ENCODE measurements at places on chromosomes 12 and 14. TPM values are rescaled to one million over a fixed set of nuclear protein-coding genes. Genes with fewer than 3 reads are reported as not detected.

The PRH2 gene
- total RNA-seq: not detected

The FGF23 gene
- not detected for total RNA-seq

The GPR132 gene
- total RNA-seq: 0.34 TPM

The MFAP5 gene
- total RNA-seq: 3.4 TPM

The C12orf54 gene
- total RNA-seq: not detected

The MIP gene
- total RNA-seq: not detected

The FOXG1 gene
- 5.5 TPM for total RNA-seq

The EFS gene
- 1.4 TPM for total RNA-seq

The TAS2R19 gene
- 0.65 TPM for total RNA-seq

The KLRC2 gene
- total RNA-seq: not detected

The DEPDC4 gene
- not detected for total RNA-seq

The RPL10L gene
- not detected for total RNA-seq

The CLEC4A gene
- total RNA-seq: 0.68 TPM

The RILPL2 gene
- total RNA-seq: 1.0 TPM

The PDE3A gene
- total RNA-seq: 2.4 TPM

The PRKD1 gene
- total RNA-seq: 0.79 TPM

The CERS5 gene
- 6.9 TPM for total RNA-seq

The ZNF26 gene
- total RNA-seq: 2.9 TPM

The CDH24 gene
- total RNA-seq: 0.77 TPM

The RBP5 gene
- total RNA-seq: not detected

The TAMALIN gene
- 8.0 TPM for total RNA-seq

The CD27 gene
- not detected for total RNA-seq

The MMP17 gene
- 1.4 TPM for total RNA-seq

The PPFIBP1 gene
- total RNA-seq: 28.3 TPM

The PRICKLE1 gene
- total RNA-seq: 1.7 TPM

Measured in psoas muscle (tissue), 8 donors.